ENCODE measurements at places on chromosomes 5 and 9.

DNA sequence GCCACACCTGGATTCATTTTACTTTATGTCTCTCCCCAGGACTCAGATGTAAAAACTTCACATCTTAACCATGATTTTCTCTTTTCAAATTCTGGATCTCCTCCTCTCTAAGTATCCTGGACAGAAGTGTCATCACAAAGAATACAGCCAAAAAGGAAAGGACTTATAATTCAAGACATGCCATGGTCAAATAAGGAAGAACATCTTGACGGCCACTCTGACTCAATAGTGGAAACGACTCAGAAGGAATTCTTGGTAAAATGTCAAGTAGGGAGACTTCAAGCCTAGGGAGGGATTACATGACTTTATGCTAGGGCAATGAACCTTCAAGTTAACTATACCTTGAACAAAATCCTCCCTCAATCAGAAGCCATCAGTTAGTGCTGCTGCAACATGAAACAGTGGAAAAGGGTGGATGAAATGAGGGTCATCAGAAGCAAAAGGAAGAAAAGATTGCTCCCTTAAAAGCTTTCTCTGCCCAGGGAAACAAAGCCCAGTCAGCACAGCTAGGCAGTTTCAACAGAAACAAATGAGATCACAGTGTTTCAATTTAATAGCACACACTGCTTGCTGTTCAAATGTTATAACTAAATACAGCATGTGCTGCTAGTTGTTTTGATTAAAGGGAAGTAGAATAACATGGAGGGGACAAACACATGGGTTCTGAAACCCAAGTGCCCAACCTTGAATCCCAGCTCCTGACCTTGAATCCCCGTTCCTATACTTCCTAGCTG lies 101.4 kb downstream of the LPAR1 start:
- DNase-seq = peak; percentile 97

GRCh38 chr9:100099722-100100042 lies 639 bp downstream of the INVS start:
- DNase-seq = peak; percentile 43

DNA sequence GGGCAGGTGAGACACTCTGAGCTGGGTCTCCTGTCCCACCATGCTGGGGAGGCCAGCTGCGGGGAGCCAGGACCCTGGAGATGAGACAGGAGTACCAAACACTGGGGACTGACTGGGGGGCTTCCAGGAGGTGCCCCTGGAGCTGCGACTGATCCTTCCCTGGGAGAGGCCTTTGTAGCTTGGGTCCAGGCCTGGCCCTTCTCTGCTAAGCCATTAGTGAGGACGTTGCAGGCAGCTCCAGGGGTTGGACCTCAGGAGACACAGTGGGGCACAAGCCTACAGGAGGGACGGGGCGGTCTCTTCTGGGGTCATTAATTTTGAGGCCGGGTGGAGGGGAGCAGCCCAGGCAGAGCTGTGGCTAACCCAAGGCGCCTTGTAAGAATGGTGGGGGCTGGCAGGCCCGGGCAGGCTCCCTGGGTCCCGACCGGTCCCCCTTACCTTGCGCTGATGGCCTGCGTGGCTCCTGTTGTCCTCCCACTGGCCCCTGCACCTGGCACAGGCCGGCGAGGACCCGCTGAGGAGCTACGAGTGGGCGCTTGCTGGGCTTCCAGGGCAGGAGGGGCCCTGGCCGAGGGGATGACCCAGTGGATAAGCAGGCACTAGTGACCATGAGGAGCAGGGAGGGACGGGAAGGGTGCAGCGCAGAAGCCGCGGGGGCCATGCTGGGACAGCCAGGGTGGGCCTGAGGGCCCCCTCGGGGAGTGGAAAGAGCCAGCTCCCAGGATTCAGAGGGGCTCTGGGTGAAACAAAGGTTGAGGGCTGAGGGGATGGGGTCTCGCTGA lies 5.1 kb downstream of the MRPS2 start:
- no peak for DNase-seq

- DNase-seq = peak; percentile 90
These were observed 147.5 kb upstream of the PIK3R1 start for GRCh38 chr5:68067976-68068603.

- DNase-seq = no peak
These were observed 4.0 kb downstream of the VAV2 start for GRCh38 chr9:133987946-133988665.

DNA sequence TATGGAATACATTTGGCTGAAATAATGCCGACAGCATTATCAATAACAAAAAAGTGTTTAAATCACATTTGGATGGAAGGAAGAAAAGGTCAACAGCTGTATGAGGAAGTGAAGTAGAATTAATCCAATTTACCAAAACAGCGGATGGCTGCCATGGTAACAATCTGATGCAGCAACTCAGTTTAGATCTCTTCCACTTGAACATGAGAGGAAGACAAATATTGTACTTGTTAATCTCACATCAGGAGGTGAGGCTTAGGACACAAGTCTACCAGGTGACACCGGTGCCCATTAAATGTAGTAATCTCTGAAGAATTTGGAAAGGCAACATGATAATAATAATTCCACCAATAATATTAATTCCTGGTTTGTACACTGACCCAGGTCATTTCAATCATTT lies 2.4 kb downstream of the RASEF start:
- DNase-seq = no peak

DNA sequence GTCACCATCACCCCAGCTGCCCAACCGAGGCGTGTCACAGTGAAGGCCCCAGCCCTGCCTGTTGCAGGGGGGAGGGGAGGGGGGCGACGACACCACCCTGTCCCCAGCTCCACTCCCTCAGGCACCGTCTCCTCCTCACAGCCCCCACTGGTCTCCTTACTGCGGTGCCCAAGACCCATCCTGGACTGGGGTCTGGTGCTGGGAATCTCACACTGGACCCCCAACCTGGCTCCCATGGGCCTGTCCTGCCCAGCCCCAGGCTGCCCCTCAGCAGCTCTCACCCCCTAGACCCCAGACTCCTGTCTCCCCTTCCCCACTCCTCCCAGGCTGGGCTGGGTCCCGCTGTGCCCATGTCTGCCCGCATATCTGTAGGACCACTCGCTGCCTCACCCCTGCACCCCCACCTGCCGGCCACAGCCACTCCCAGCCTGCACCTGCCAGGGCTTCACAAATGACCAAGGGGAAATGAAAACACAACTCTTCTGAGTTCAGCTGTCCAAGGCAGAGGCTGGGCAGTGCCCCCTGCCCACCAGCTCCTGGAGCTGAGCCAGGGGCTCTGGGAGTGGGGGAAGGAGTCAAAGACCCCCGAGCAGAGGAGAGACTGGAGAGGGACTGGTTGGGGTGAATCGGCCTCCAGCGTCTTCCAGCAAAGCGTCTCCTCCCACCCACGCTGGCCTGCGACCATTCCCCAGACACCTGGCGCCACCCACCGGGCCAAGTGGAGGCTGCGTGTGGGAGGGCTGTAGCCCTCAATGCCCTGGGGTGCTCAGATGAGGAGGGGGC lies 32.6 kb upstream of the EGFL7 start:
- DNase-seq = peak; percentile 23

DNA sequence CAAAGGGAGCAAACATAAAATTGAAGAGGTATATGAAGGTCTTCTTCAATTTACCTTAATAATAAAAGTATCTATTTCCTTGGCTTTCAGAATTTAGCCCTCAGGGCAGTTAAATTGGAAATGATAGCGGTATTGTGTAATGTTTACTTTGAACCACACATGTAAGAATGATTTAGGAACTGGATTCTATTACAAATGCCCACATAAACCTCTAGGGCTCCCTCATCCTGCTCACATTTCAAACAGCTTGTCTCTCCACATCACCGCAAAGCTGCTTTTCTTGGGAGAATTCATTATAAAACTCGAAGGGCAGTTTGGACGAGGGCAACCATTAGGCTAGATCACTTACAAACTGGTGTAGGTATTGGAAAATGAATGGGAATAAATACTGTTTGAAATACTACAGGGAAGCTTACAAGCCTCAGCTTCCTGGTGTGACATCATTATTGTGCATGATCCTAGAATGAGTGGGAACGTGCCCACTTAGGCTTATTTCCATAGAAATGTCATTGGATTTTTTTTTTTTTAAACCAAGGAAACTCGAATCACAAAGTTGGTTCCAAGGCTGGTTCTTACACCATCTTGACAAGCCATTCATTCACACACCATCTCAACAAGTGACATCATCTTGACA lies 47.3 kb downstream of the MTRR start:
- DNase-seq = no peak
